LHCN-M2 (cell line): ENCODE measurements at places on chromosomes 3 and 15.

DNA sequence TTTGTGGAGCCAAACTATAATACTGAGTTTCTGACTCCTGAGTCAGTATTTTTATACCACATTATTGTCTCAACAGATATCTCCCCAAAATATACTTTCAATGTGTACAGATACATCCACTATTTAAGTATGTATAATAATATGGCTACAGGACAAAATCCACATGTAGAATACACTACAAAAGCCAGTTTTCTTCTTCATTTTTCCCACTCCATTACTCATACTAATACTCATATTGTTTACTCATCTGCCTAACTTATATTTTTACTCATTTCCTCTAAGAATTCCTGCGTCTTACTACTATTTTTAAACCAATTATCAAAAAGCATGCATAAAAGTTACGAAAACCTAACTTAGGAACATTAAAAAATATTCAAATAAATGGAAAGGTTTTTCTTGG is 440.8 kb downstream of the ZNF385D start:
- DNase-seq: peak; percentile 8

- DNase-seq: no peak
Measured at GRCh38 chr3:181940703-181941102, 229.0 kb downstream of the SOX2 start.

DNA sequence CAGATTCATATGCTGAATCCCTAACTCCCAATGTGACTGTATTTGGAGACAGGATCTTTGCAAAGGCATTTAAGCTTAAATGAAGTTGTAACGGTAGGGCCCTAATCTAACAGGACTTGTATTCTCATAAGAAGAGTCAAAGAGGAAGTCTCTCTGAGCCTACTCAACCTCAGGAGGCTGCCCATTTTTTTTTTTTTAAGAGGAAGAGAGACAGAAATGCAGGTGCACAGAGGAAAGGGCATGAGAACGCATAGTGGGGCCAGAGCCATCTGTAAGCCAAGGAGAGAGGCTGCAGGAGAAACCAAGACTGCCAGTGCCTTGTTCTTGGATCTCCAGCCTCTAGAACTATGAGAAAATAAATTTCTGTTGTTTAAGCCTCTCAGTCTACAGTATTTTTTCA is 28.4 kb downstream of the ZNF860 start:
- DNase-seq: no peak

GRCh38 chr15:67201136-67201535 is 53.3 kb downstream of the AAGAB start:
- peak; percentile 85 for DNase-seq

GRCh38 chr15:57555270-57555669 is 36.4 kb upstream of the MYZAP start:
- peak; percentile 96 for DNase-seq

DNA sequence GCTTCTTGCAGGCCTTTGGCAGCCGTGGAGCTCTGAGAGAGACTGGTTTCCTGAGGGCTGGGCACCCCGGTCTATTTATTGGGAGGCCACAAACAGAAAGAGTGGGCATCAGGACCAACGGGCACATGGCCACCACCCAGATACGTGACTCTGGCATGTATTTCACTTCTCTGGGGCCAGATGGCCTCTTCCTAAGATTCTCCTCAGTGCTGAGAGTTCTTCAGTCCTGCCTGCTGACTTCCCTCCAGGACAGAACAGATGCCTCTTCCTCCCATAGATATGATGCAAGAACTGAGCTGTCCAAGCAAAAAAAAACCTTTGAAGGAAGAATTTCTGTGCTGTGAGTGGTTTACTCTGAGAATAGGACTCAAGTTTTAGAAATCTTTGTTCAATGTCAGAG is 107.7 kb downstream of the IGF2BP2 start:
- peak; percentile 89 for DNase-seq

DNA sequence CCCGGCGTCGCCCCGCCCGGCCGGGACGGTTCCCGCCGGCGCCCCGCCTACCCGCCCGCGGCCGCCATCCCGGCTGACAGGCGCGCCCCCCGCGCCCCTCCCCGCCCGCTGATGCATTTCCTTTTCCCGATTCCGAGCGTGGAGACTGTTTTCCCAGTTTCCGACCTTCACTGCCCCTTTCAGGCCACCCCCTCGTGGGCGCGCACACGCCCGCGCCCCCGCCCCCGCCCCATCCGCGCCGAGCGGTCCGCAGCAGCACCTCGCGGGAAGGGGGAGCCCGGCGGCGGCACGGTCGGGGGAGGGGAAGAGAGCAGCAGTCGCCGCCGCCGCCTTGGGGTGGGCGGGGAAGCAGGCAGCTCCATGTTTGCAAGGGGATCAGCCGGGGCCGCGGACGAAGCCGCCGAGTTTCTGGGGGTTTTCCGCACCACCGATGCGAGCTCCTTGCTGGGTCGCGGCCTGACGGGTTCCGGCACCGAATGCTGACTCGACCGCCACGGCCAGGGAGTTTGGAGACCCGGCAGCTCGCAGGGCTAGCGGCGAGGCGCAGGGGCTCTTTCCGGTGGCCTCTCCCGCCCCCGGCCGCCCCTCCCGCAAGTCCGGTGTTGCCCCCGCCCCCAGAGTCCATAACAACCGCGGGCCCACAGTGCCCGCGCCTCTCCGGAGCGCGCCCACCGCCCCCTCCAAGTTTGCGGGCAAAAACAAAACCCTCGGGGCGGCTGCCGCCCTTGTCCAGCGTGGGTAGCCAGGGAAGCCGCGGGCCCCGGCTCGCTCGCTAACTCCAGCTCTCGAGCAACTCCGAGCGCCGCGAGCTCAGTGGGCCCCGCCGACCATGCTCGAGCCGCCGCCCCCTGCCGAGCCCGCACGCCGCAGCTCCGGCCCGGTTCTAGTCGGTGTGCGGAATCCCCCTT is 3.2 kb upstream of the SIN3A start:
- DNase-seq: no peak

DNA sequence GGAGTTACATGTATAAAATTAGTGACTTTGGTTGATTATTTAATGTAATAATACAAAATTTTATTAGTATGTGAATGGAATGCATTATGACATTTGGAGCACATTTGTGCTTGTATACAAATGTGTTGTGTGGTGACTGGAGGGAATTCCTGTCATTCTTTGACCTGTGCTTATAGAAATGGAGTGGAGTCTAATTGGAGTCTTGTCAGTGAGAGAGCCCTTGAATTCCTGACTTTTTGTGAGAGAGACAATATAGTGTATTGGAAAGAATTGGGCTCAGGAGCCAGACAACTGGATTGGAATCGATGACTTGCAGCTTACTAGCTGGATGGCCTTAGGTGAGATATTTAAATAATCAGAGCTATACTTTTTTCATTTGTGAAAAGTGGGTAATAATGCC is 9.4 kb downstream of the TCF12 start:
- DNase-seq: no peak
